B cell (primary cell): ENCODE measurements at places on chromosomes 2 and 18. TPM values are rescaled to one million over a fixed set of nuclear protein-coding genes. Genes with fewer than 3 reads are reported as not detected.

DNA sequence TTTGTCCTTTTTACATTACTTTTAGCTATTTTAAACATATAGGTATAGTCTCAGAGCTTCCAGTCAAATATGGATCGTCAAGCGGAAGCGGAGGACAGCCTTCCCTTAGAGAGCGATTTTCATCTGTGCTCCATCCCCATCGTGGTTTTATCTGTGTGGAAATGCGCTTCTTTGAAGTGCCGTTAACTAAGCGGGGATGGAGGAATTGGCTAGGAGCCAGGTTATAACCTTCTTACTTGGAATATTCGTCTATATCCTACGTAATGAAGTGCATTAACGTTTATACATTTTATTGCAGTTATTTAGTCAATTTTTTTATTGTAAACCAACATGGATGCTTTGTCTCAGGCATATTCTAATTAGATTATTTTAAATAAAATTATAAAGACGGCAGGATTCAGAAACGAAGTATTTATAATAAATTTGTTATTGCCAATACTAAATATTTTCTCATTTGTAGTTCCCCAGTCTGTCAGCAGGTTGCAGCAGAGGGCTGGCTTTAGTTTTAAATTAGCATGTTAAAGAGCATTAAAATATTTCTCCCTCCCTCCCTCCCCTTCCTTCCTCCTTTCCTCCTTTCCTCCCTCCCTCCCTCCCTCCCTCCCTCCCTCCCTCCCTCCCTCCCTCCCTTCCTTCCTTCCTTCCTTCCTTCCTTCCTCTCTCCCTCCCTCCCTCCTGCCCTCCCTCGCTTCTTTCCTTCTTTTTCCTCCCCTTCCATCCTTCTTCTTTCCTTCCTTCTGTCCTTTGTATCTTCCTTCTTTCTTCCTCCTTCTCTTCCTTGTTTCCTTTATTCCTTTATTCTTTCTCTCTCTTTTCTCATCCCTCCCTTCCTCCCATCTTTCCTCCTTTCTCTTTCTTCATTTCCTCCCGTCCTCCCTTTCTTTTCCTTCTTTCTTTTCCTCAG is 80.6 kb upstream of the DOCK10 start:
- no peaks in the 10 kb centered on the region for H3K27me3 ChIP-seq
- no peaks in the 10 kb centered on the region for H3K4me1 ChIP-seq
- no peak overlapping the region for H3K4me3 ChIP-seq
- no peak overlapping the region for H3K27ac ChIP-seq

- no peaks in the 10 kb centered on the region for H3K36me3 ChIP-seq
- no peak overlapping the region for H3K27ac ChIP-seq
- no peak overlapping the region for H3K4me3 ChIP-seq
- no peaks in the 10 kb centered on the region for H3K27me3 ChIP-seq
- DNase-seq, result no peak
- H3K4me1 ChIP-seq, result no peaks in the 10 kb centered on the region
These were observed 237.5 kb upstream of the TMEM200C start for GRCh38 chr18:6132751-6133368.

GRCh38 chr2:9050122-9050809 is 46.8 kb upstream of the MBOAT2 start:
- no peaks in the 10 kb centered on the region for H3K27me3 ChIP-seq
- DNase-seq, result no peak
- H3K27ac ChIP-seq, result no peak overlapping the region

DNA sequence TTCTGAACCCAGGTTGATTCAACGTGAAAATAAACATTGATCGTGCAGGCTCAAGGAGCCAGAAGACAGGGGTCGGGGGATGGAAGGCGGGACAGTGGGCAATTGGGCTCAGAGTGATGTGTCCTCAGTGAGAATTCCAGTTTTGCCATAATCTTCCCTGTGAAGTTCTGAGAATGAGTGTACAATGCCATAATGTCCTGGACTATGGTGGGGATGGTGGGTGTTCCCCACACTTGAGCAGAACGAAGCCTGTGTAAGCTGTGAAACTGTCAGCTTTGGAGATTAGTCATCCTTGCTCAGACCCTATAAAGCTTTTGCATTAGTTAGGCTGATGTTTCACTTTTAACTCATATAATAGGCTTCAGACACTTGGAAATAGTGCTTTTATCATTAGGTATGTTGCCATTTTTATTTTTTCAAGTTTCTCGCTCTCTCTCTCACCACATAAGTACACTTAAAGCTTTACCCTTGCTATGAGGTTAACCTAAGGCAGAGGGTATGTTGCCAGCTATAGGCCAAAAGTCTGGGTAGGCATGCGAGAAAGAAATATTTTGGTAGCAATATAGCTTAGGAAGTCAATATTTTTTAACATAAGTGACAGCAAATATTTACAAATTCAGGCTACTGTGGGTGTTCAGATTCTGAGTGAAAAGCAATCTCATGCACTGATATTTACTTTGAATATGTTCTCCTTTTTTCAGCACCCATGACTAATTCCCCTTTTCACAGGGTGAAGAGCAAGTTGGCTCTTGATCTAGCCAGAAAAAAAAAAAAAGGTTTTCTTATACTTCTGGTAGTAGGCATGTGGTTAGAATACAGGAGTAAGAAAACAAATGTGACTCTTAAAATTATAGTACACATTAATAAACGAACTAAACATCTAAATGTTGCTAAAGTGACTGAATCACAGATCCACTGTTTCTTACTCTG is 47.2 kb downstream of the CDC42EP3 start:
- peak; percentile 57 for DNase-seq
- H3K4me3 ChIP-seq, result no peak overlapping the region
- peaks cover 54% of the 10 kb centered on the region for H3K4me1 ChIP-seq
- no peaks in the 10 kb centered on the region for H3K27me3 ChIP-seq

GRCh38 chr2:65081232-65081685 is 25.0 kb downstream of the CEP68 start:
- peaks cover 26% of the 10 kb centered on the region for H3K36me3 ChIP-seq
- no peak for DNase-seq
- no peak overlapping the region for H3K4me3 ChIP-seq
- peaks cover 7% of the 10 kb centered on the region for H3K4me1 ChIP-seq

- no peak overlapping the region for H3K27ac ChIP-seq
- H3K4me3 ChIP-seq, result no peak overlapping the region
These were observed 58.9 kb upstream of the TEX51 start for GRCh38 chr2:126839796-126840195.

GRCh38 chr2:237892984-237893595 is 33.7 kb downstream of the RAMP1 start:
- no peaks in the 10 kb centered on the region for H3K27me3 ChIP-seq
- no peak overlapping the region for H3K4me3 ChIP-seq
- H3K36me3 ChIP-seq, result no peaks in the 10 kb centered on the region
- H3K4me1 ChIP-seq, result peaks cover 6% of the 10 kb centered on the region

DNA sequence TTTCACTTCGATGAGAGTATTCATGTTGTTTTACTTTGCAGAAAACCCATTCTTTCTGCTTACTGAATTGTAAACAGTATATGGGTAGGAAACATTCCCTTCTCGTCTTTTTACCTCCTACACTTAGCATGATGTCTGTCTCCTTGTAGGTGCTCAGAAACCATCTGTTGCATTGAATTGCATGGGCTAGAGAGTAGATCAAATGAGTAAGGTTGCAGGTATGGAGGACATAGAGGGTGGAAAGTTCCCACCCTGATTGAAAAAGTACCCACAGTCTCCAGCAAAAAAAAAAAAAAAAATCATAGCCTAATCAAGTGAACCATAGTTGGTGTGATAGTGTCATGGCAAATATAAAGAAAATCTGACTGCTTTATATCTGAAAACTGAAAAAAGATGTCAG is 1.7 kb downstream of the CYTIP start:
- peak; percentile 31 for DNase-seq
- H3K27me3 ChIP-seq, result no peaks in the 10 kb centered on the region
- peaks cover 55% of the 10 kb centered on the region for H3K4me1 ChIP-seq
- H3K27ac ChIP-seq, result peak overlapping the region; percentile 96
- peak overlapping the region; percentile 98 for H3K4me3 ChIP-seq

- no peaks in the 10 kb centered on the region for H3K4me1 ChIP-seq
- H3K36me3 ChIP-seq, result no peaks in the 10 kb centered on the region
These were observed 342.4 kb downstream of the INSIG2 start for GRCh38 chr2:118430510-118431164.

DNA sequence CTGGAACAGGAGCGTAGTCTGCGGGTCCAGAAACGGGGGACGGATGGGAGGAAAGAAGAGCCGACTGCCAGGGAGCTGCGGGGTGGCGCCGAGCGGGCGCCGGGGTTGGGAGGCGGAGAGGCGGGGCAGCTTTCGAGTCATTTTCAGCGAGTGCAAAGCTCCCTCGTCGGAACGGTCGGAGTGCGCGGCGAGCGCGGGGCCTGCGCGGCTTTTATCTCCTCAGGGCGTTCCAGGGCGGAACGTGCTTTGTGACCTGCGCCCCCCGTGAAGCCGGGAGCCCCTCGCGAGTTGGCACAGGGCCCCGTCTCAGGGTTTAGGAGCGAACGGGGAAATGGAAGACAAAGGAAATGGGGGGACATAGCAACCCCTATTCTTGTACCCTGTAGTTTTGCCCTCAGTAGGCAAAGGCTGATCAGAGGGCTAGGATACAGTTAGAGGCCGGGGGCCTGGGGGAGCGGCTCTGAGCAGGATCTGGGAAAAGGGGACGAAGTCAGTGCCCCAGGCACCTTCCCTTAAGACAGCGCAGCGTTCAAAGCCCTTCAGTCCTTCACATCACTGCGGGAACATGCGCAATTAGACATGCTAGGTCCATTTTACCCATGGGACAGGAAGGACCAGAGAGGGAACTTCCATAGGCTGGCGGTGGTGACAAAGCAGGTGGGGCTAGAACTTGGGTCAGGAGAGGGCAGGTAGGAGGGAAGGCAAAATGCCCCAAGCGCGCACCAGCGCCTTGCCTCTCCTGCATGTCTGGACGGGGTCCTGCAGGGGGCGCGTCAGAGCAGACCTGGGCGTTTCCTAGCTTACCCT is 60.1 kb upstream of the IL1RL1 start:
- no peaks in the 10 kb centered on the region for H3K36me3 ChIP-seq
- peaks cover 12% of the 10 kb centered on the region for H3K4me1 ChIP-seq
- DNase-seq, result peak; percentile 65
- H3K27ac ChIP-seq, result no peak overlapping the region
- H3K27me3 ChIP-seq, result peaks cover 8% of the 10 kb centered on the region
- H3K4me3 ChIP-seq, result peak overlapping the region; percentile 40

GRCh38 chr18:7844017-7844416 is 276.9 kb downstream of the PTPRM start:
- H3K4me1 ChIP-seq, result no peaks in the 10 kb centered on the region
- H3K4me3 ChIP-seq, result no peak overlapping the region
- no peak overlapping the region for H3K27ac ChIP-seq
- no peaks in the 10 kb centered on the region for H3K27me3 ChIP-seq
- DNase-seq, result no peak

Gene SERPINE2
- total RNA-seq, result 1.2 and 1.8 TPM in 2 replicates
